ENCODE measurements at places on chromosomes 1 and 21. TPM values are rescaled to one million over a fixed set of nuclear protein-coding genes. Genes with fewer than 3 reads are reported as not detected.
A peak's percentile ranks its signal among the peaks of the same experiment; 100 is the strongest.

- no peak for DNase-seq
- H3K4me1 ChIP-seq: peaks cover 3% of the 10 kb centered on the region
- no peak overlapping the region for H3K4me3 ChIP-seq
- no peaks in the 10 kb centered on the region for H3K27me3 ChIP-seq
- H3K36me3 ChIP-seq: peaks cover 2% of the 10 kb centered on the region
These were observed 26.0 kb downstream of the SDE2 start for GRCh38 chr1:225973158-225973557.

DNA sequence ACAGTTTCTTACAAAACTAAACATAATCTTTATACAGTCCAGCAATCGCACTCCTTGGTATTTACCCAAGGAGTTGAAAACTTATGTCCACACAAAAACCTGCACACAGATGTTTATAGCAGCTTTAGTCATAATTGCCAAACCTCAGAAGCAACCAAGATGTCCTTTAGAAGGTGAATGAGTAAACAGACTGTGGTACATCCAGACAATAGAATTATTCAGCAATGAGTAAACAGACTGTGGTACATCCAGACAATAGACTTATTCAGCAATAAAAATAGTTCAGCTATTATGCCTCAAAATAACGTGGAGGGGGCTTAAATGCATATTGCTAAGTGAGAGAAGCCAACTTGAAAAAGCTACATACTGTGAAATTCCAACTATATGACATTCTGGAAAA lies 87.0 kb upstream of the GALNT2 start:
- H3K36me3 ChIP-seq: no peaks in the 10 kb centered on the region
- no peak overlapping the region for H3K27ac ChIP-seq
- no peak for DNase-seq
- H3K4me3 ChIP-seq: no peak overlapping the region
- no peaks in the 10 kb centered on the region for H3K27me3 ChIP-seq

Gene SPRR3
- total RNA-seq: not detected

DNA sequence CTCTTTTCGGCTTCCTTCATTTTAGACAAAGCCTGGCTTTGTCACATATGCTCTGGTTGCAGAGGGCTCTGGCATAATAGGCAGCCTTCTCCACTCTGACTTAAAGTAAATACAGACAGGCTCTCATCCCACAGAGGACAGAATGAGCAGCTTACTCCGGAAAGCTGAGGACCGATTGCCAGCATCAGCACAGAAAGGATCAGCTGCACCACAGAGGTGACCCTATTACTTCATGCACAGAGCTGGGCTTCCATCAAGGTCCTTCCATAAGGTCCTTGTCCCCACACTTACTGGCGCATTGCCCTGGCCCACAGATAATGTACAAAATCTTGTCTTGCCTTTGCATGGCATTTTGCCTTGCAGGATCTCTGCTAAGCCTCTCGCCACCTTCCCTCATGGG lies 67.6 kb downstream of the SEC16B start:
- H3K36me3 ChIP-seq: no peaks in the 10 kb centered on the region
- H3K27ac ChIP-seq: no peak overlapping the region
- no peak for DNase-seq
- H3K4me1 ChIP-seq: no peaks in the 10 kb centered on the region
- H3K27me3 ChIP-seq: no peaks in the 10 kb centered on the region
- H3K4me3 ChIP-seq: no peak overlapping the region

Gene ORC1
- 0.91 TPM for total RNA-seq

DNA sequence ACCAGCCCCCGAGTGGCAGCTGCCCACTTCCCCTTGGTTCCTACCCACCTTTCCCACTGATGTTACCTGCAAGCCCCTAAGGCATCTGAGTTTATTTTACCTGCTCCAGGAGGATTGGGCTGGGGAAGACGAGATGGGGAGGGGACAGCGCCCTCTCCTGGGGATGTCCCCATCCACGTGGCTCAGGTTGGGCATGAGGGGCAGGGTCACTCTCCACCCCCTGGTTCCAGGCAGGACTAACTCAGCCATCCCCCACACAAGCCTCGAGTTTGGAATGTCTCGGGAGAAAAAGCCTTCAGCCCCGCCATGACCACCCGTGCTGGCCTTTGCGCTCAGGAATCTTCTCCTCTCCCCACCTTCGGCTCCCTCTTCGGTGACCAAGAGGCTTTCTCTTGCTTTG lies 90.0 kb downstream of the ARHGEF10L start:
- no peak overlapping the region for H3K4me3 ChIP-seq
- H3K27me3 ChIP-seq: no peaks in the 10 kb centered on the region
- no peak for DNase-seq

- no peak overlapping the region for H3K4me3 ChIP-seq
- no peaks in the 10 kb centered on the region for H3K36me3 ChIP-seq
- no peak for DNase-seq
- peaks cover 75% of the 10 kb centered on the region for H3K4me1 ChIP-seq
- H3K27me3 ChIP-seq: no peaks in the 10 kb centered on the region
- H3K27ac ChIP-seq: peak overlapping the region; percentile 82
These were observed 111.2 kb upstream of the JUN start for GRCh38 chr1:58895082-58895481.

Gene LCE1C
- not detected for total RNA-seq

Gene TEDDM1
- total RNA-seq: not detected

Gene SPRR1B
- not detected for total RNA-seq

GRCh38 chr21:37017951-37018679 lies 11.6 kb downstream of the RIPPLY3 start:
- H3K36me3 ChIP-seq: no peaks in the 10 kb centered on the region
- no peak overlapping the region for H3K4me3 ChIP-seq
- H3K4me1 ChIP-seq: no peaks in the 10 kb centered on the region
- DNase-seq: no peak

Gene ZNF648
- 0.33 TPM for total RNA-seq

Gene UBE2U
- not detected for total RNA-seq

Gene KCNK2
- not detected for total RNA-seq

Gene LPAR3
- total RNA-seq: 1.5 TPM

- peaks cover 5% of the 10 kb centered on the region for H3K27me3 ChIP-seq
- H3K4me1 ChIP-seq: no peaks in the 10 kb centered on the region
- H3K4me3 ChIP-seq: no peak overlapping the region
- no peak for DNase-seq
- no peaks in the 10 kb centered on the region for H3K36me3 ChIP-seq
These were observed 83.4 kb upstream of the POU3F1 start for GRCh38 chr1:38129971-38130370.

GRCh38 chr1:64268653-64269557 lies 65.5 kb downstream of the UBE2U start:
- peaks cover 7% of the 10 kb centered on the region for H3K4me1 ChIP-seq
- H3K27me3 ChIP-seq: no peaks in the 10 kb centered on the region
- H3K4me3 ChIP-seq: peak overlapping the region; percentile 17
- H3K36me3 ChIP-seq: no peaks in the 10 kb centered on the region
- H3K27ac ChIP-seq: no peak overlapping the region

Gene BLACAT1
- total RNA-seq: 0.40 TPM

DNA sequence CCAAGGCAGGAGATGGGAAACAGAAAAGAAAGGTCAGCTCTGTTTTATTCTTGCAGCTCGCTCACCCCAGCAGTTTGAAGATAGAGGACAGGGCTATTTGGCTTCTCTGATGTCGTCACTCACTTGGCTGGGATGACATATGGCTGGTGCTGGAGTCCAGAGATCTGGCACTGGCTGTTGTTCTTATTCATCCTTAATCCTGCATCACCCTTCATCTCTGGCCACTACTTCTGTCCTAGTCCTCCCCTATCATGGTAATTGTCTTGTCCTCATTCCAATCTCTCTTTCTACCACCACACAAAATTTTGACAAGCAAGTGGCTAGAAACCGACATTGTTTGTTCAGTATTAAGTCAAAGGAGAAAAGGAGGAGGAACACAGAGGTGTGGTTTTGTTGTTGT lies 103.8 kb upstream of the PDE4B start:
- no peaks in the 10 kb centered on the region for H3K27me3 ChIP-seq
- H3K36me3 ChIP-seq: no peaks in the 10 kb centered on the region
- H3K4me3 ChIP-seq: no peak overlapping the region
- H3K4me1 ChIP-seq: peaks cover 22% of the 10 kb centered on the region
- no peak overlapping the region for H3K27ac ChIP-seq

GRCh38 chr1:204426035-204426436 lies 14.4 kb upstream of the PPP1R15B start:
- DNase-seq: no peak
- H3K4me3 ChIP-seq: no peak overlapping the region
- no peak overlapping the region for H3K27ac ChIP-seq

- H3K4me3 ChIP-seq: no peak overlapping the region
- peaks cover 38% of the 10 kb centered on the region for H3K4me1 ChIP-seq
- H3K27me3 ChIP-seq: no peaks in the 10 kb centered on the region
- no peaks in the 10 kb centered on the region for H3K36me3 ChIP-seq
These were observed 1.8 kb upstream of the ZDHHC18 start for GRCh38 chr1:26824731-26825130.

- H3K27ac ChIP-seq: no peak overlapping the region
- peaks cover 89% of the 10 kb centered on the region for H3K36me3 ChIP-seq
- no peak overlapping the region for H3K4me3 ChIP-seq
- DNase-seq: no peak
- H3K27me3 ChIP-seq: no peaks in the 10 kb centered on the region
These were observed 80.6 kb downstream of the GON4L start for GRCh38 chr1:155776414-155776813.

- H3K36me3 ChIP-seq: no peaks in the 10 kb centered on the region
- H3K4me3 ChIP-seq: no peak overlapping the region
- DNase-seq: no peak
- no peak overlapping the region for H3K27ac ChIP-seq
- H3K4me1 ChIP-seq: no peaks in the 10 kb centered on the region
These were observed 99.4 kb downstream of the CAMTA1 start for GRCh38 chr1:6884652-6885153.

Gene PDE4B
- 61.6 TPM for total RNA-seq

Gene MAB21L3
- total RNA-seq: 0.30 TPM

Gene ATAD3C
- 16.6 TPM for total RNA-seq

- H3K27ac ChIP-seq: no peak overlapping the region
- no peak for DNase-seq
- no peak overlapping the region for H3K4me3 ChIP-seq
- H3K36me3 ChIP-seq: no peaks in the 10 kb centered on the region
These were observed 70.6 kb downstream of the TMEM53 start for GRCh38 chr1:44603718-44604117.

GRCh38 chr1:230548997-230549396 lies 93.3 kb upstream of the COG2 start:
- H3K27me3 ChIP-seq: no peaks in the 10 kb centered on the region
- H3K27ac ChIP-seq: no peak overlapping the region
- no peaks in the 10 kb centered on the region for H3K36me3 ChIP-seq

Gene TSPAN1
- total RNA-seq: 65.0 TPM

Gene OR2M3
- total RNA-seq: not detected

DNA sequence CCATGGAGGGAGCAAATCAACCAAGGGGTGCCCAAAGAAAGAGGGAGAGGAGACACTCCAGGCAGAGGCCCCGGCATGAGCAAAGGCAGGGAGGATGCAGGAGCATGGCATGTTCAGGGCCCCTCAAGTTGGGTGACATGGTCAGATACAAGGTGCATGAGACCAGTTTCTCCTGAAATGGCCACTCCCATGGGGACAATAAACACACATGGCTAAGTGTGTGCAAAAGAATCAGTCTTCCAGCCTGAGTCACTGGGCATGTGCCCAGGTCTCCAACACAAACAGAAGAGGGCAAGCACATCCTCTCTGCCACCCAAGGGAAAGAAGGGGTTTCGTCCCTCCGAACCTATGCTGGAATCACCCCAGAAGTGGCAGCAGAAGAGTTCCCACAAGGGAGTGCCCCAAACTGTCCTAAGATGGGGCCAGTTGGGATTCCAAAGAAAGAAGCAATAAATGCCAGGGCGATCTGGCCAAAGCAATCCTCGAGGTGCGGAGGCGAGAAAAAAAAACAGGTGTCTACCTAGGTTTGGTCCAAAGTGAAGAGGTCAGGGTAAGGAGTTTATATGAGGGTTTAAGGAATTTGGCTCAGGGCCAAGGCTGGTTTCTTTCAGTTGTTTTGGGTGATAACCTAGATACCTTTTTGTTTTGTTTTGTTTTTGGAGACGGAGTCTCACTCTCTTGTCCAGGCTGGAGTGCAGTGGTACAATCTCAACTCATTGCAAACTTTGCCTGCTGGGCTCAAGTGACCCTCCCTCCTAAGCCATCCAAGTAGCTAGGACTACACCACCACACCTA lies 13.2 kb downstream of the CASP9 start:
- DNase-seq: peak; percentile 4
- H3K4me1 ChIP-seq: peaks cover 3% of the 10 kb centered on the region
- H3K36me3 ChIP-seq: peaks cover 19% of the 10 kb centered on the region
- H3K4me3 ChIP-seq: no peak overlapping the region
- H3K27ac ChIP-seq: no peak overlapping the region

Gene FLG
- not detected for total RNA-seq

DNA sequence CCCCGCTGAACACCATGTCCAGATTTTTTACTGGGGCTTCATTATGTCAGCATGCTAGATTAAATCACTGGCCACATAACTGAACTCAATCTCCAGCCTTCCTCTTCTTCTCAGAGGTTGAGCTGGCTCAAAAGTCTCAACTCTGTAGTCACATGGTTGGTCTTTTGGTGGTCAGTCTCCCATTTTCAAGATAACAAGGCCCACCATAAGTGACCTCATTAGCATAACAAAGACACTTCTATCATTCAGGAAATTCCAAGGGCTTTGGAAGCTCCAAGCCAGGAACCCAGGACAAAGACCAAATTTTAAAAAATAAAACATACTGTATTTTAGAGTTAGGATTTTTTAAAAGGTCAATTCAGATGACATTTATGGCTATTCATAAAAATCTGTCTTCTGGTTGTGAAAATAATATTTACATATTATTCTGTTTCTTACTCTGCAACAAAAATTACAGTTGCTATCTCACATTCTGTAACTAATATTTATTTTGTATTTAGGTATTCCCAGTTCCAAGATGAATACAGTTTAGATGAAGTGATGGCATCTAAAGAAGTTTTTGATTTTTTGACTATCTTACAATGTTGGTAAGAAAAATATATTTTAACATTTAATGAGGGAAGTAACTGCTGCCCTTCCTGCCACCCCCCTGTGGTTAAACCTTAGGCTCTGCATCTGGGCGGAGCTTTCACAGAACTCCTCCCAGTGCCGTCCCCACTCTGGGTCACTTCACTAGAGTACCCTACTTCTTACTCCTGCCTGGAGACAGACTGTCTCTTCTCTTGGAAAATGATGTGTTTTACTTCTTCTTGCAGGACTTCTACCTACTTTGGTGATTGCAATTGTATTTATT lies 49.3 kb downstream of the SCP2 start:
- H3K4me1 ChIP-seq: no peaks in the 10 kb centered on the region
- H3K36me3 ChIP-seq: peaks cover 6% of the 10 kb centered on the region
- DNase-seq: no peak
- H3K4me3 ChIP-seq: no peak overlapping the region

GRCh38 chr1:63705078-63705477 lies 68.7 kb upstream of the ROR1 start:
- H3K4me3 ChIP-seq: no peak overlapping the region
- no peaks in the 10 kb centered on the region for H3K36me3 ChIP-seq
- no peak overlapping the region for H3K27ac ChIP-seq
- no peak for DNase-seq
- no peaks in the 10 kb centered on the region for H3K27me3 ChIP-seq
- H3K4me1 ChIP-seq: no peaks in the 10 kb centered on the region

Gene GRHL3
- total RNA-seq: not detected

DNA sequence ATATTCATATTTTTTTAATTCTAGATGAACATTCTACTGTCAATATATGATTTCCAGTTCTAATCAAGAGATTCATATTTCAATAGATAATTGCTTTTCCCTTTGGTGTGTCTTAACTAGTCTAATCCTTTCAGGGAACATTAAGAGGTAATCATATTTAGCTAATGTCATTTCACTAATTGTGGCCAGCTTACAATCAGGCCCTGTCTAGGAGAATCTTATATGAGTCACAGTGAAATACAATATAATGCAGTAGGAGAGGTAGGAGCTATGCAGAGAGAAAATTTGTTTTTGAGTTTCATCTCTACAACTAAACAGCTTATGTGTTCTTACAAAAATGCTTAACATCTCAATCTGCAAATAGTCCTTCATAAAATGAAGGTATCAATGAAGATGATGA lies 85.9 kb downstream of the DPYD start:
- DNase-seq: no peak
- H3K36me3 ChIP-seq: no peaks in the 10 kb centered on the region
- H3K27me3 ChIP-seq: no peaks in the 10 kb centered on the region
- no peak overlapping the region for H3K4me3 ChIP-seq

All from upper lobe of left lung (tissue), 6 donors.